ENCODE measurements at places on chromosomes 11 and 22.
A peak's percentile ranks its signal among the peaks of the same experiment; 100 is the strongest.

DNA sequence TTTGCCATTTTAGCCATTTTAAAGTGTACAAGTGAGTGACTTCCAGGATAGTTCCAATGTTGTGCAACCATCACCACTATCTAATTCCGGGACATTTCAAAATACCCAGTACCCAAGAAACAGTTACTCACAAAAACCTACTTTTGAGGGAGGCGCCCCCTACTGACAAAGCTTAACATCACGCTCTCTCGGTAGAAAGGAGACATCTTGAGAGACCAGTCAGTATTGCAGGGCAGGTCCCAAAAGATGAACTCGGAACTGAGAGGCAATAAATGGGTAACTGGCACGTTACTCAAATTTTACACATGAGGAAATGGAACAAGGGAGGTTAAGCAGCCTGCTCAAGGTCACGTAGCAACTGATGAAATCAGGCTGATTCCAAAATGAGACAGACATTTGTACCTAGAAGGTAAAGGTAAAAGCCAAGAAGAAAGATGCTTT is 50.0 kb upstream of the POU2AF1 start:
- peak; percentile 16 for DNase-seq

- peak; percentile 90 for DNase-seq
Measured at GRCh38 chr11:65421794-65422632, 585 bp upstream of the NEAT1 start.

GRCh38 chr11:3217818-3218482 is 663 bp downstream of the MRGPRG start:
- no peak for DNase-seq

- DNase-seq = no peak
Measured at GRCh38 chr11:114179234-114179941, 116.8 kb upstream of the NNMT start.

DNA sequence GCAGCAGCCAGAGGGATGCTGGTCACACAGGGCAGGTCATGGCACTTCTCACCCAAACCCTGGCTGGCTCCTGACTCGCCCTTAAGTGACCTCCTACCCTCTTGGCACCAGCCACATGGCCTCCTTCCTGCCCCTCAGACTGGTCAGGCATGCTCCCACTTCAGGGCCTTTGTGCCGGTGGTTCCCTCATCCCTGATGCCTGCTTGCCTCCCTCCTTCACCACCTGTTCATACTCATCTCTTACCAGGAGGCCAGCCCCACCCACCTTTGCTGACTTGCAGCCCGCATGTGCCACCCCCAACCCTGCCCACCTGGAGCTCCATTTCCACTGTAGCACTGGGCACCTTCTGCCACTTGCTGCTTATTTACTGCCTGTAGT is 20.1 kb downstream of the GNAZ start:
- DNase-seq = no peak

- no peak for DNase-seq
Measured at GRCh38 chr11:63868399-63869064, 29.6 kb downstream of the MARK2 start.

DNA sequence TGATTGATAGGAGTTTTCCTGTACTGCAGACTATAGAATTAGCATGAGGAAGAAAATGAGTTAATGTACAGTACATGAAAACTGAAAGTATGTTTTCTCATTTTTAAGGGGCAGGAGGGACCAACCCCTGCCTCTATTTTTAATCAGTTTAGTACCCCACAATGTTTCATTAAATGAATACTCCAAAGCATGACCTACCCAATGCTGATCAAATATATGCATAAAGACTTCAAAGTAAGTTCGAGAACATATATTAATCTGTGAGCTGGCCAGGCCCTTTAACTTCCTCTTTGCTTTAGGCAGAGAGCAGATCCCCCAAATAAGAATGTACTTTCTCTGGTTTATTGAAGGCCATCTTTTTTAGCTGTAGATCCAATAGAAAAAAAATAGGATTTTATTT is 161.0 kb downstream of the FCHSD2 start:
- DNase-seq = no peak
